ENCODE measurements at places on chromosomes 7 and 10.

DNA sequence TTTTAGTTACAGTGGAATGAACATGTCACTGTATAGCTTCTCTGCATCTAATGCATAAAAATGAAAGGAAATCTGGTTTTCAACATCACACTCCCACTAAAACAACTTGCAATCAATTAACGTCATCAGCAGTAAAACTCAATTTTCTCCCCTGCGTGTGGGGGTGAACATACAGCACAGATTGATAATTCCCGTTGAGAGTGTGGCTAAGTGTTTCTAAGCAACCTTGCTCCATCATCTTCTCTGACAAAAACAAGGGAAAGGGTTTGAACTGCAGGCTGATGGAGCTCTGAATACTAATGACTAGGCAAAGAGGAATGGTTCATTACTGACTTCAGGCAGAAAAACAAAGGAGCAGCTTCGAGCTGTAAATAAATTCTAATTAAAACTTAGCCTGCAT, 238.3 kb downstream of the PARD3 start:
- no peak for DNase-seq

GRCh38 chr10:13165177-13165576, 3.8 kb downstream of the MCM10 start:
- DNase-seq = peak; percentile 10

- no peak for DNase-seq
These were observed 486.3 kb downstream of the POM121L12 start for GRCh38 chr7:53521638-53522184.

DNA sequence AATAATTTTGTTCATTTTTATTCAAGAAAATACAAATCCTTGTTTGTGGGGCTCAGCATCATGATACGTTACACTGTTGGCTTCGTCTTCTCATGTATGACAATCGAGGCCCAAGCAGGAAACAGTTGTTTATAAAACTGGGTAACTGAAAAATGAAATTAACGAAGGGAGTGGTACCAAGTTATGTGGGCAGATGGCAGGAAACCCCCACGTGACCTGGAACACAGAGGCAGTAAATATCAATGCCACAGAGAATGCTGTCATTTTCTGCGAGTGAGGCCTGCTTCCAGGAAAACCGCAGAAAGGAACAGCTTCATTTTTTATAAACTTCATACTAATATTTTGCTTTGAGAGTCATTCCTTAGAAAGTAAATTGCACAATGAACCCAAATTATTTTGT, 201.0 kb upstream of the ADARB2 start:
- DNase-seq = peak; percentile 30

DNA sequence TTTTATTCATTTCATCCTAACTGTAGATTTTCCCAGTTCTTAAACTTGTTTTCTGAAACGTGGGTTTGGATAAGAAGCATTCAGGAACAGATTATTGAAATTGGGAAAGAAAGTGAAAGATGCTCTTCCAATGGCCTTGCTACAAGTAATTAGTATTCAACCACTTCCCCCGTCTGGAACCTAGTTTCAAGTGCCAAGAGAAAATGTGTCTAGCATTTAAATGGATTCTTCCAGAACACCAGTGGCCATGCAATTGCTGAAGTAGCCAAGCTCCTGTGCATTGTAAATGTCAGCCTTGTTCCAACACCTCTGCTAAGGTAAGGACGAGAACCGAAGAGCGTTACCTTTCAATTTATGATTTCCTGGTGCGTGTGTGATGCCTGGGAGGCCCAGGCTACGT, 68.2 kb downstream of the PFKFB3 start:
- no peak for DNase-seq

Measured in CD4-positive, alpha-beta T cell treated with Interleukin-4 for 4 hours (primary cell).